ENCODE measurements at places on chromosomes 5 and 9. TPM values are rescaled to one million over a fixed set of nuclear protein-coding genes. Genes with fewer than 3 reads are reported as not detected.

The OR1Q1 gene
- not detected for total RNA-seq

The DNAJA1 gene
- total RNA-seq: 170 TPM

The PCDH1 gene
- total RNA-seq: not detected

The MUSK gene
- total RNA-seq: not detected

The NR5A1 gene
- total RNA-seq: not detected

The FOXI1 gene
- not detected for total RNA-seq

The KCNV2 gene
- not detected for total RNA-seq

The PCDHB2 gene
- total RNA-seq: not detected

The ENTREP1 gene
- total RNA-seq: not detected
